ENCODE measurements at places on chromosomes 7 and 10. TPM values are rescaled to one million over a fixed set of nuclear protein-coding genes. Genes with fewer than 3 reads are reported as not detected.

DNA sequence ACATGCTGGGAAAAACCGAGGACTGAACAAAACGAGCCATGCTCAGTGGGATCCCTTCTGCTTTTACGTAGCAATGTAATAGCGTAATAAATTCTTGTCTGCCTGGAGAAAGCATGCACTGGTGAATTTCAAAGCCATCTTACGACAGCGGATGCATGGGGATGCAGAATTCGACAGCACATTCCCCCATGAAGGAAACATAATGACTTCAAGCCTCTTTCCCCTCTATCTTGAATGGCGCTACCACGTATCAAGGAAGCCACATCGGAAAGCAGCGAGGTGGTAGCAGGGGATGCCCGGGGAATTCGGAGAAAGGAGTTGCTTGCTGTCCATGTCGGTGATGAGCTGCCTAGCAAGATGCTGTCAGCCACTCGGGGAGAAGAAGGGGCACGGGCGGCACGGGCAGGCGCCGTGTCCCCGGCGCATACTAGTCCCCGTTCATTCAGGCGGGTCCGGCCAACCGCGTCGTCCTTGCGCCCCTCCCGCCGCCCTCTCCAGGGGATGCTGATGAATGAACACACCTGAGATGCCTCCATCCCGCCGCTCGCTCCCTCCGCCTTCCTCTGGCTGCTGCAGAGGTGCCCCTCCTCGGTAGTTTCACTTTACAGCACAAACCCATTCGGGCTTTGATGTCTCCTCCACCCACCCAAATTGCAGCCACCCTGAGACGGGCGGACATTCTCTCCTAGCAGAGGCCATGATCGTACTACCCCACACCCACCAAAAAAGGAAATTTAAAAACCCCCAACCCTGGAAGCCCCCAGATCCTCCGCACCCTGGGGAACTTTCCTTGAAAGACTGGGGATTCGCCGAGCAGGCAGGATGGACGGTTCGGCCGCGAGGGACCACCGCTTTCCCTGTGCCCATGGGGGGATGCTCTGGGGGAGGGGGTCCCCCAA lies 644 bp downstream of the SORBS1 start:
- H3K4me3 ChIP-seq: peak overlapping the region; percentile 77
- no peaks in the 10 kb centered on the region for H3K27me3 ChIP-seq
- no peaks in the 10 kb centered on the region for H3K4me1 ChIP-seq
- DNase-seq: peak; percentile 87
- H3K27ac ChIP-seq: peak overlapping the region; percentile 76

GRCh38 chr10:94282369-94282768 lies 80.4 kb downstream of the NOC3L start:
- DNase-seq: no peak
- no peaks in the 10 kb centered on the region for H3K4me1 ChIP-seq
- H3K27ac ChIP-seq: no peak overlapping the region
- no peak overlapping the region for H3K4me3 ChIP-seq
- H3K36me3 ChIP-seq: no peaks in the 10 kb centered on the region
- H3K27me3 ChIP-seq: no peaks in the 10 kb centered on the region

DNA sequence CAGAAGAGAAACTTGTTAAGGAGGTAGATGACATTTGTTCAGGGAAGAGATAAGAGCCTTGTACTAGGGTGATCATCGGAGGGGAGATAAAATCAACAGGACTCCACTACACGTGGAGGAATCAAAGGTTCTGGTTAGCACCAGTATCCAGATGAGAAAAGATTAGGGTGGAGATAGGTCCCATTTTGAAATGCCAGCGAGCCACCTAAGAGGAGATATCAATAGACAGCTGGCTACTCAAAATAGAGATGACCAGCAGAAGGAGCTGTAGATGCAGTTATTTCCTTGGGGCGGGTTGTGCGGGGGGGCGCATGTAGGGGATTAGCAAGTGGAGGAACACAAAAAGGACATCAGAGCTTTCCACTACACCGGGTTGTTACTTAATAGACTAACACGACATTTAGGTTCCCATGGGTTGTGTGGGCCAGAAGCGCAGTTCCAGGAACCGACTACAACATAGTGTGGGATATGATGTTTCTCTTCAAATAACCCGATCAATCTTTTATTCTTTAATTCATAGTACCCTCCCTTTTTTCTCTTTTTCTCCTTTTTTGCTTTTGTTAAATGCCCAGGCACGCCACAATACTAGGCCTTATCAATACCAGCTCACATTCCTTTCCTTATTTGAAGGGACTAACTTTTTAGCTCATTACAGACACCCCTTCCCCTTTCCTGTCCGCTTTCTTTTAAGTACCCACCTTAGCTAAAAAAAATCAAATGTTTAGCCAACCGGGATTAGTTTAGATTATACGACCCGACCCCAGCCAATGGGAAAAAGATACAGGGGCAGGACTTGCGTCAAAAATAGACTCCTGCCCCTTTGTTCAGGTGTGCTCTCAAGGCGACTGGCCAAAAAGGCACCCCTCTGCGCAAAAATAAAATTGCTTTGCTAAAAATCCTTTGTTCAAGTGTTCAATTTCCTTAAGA lies 2.0 kb upstream of the KIF11 start:
- H3K27me3 ChIP-seq: no peaks in the 10 kb centered on the region
- H3K27ac ChIP-seq: peak overlapping the region; percentile 95
- H3K4me3 ChIP-seq: peak overlapping the region; percentile 79
- peak; percentile 63 for DNase-seq

GRCh38 chr7:146136357-146136875 lies 19.8 kb downstream of the CNTNAP2 start:
- H3K36me3 ChIP-seq: no peaks in the 10 kb centered on the region
- H3K27me3 ChIP-seq: no peaks in the 10 kb centered on the region
- DNase-seq: no peak
- H3K4me3 ChIP-seq: no peak overlapping the region
- no peak overlapping the region for H3K27ac ChIP-seq

DNA sequence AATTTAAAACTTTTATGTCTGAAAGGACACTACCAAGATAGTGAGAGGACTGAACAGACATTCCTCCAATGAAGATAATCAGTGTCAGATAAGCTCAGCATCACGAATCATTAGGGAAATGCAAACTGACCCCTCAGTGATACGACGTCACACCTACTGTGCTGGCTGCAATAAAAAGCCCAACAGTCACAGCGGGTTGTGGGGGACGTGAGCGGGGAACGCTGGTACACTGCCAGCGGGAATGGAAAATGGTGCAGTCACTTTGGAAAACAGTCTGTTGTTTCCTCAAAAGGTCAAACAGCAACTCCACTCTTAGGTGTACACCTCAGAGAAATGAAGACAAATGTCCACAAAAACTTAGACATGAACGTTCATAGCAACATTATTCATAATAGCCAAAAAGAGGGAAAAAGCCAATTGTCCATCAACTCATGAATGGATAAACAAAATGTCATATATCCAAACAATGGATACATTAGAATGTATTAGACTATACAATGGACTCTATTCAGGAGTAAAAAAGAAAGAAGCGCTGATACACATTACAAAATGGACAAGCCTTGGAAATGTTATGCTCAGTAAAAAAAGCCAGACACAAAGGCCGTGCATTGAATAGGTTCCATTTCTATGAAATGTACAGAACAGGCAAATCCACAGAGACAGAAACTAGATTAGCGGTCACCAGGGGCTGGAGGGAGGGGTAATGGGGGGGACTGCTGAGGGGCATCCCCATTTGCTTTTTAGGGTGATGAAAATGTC lies 2.4 kb upstream of the ECHS1 start:
- peaks cover 4% of the 10 kb centered on the region for H3K36me3 ChIP-seq
- peaks cover 29% of the 10 kb centered on the region for H3K27me3 ChIP-seq
- H3K27ac ChIP-seq: no peak overlapping the region
- DNase-seq: no peak

DNA sequence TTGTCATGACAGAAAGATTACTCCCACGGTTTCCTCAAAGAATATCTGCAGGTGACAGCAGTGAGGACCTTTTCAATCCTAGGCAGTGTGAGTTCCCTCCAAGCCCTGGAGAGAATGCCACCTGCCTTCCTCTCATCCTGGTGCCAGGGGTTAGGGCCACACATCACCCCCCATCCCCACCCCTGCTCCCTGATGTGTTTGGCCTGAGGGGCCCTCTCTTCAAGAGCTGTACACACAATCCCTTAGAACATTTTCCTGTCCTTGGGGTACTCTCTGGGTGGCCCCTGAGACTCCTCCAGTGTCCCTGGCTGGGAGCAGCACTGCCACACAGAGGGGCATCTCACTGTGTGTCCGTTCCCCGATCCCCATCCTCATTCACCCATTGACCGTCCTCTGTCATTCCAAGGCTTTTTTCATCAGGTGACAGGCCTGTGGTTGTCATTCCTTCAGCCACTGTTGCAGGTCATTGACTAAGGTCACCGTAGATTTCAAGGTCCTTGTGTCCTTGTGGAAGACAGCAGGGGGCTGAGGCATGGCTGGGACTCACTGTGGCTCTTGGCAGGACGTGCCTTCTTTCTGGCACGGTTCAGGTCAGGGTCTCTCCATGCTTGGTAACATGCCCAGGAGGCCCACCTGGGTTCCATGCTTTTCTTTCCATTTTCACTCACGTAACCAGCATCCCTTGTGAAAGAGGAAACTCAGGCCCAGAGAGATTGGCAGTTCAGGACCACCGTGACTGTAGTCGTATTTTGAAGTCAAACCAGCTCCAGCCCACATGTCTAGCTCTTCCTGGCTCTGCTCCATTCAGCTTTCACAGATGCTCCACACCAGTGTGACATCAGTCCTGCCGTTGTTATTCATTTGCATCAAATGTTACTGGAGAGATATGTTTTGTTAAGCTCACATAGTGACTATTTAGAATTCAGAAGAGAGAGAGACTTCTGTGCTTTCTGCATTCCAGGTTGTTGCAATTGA lies 26.8 kb upstream of the BTBD16 start:
- no peak overlapping the region for H3K27ac ChIP-seq
- H3K4me3 ChIP-seq: no peak overlapping the region
- no peaks in the 10 kb centered on the region for H3K4me1 ChIP-seq
- DNase-seq: no peak
- H3K27me3 ChIP-seq: no peaks in the 10 kb centered on the region
- peaks cover 77% of the 10 kb centered on the region for H3K36me3 ChIP-seq

DNA sequence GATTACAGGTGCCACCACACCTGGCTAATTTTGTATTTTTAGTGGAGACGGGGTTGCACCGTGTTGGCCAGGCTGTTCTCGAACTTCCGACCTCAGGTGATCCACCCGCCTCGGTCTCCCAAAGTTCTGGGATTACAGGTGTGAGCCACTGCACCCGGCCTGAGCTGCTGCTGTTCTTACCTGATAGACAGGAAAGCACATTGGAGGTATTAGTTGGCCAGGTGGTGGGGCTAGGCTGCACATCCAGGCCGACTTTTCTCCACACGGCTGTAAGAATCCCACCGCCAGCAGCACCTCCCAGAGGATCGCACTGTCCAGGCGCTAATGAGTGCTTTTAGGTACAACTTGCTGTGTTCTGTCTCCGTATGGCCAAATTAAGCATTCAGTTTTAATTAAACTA lies 112.6 kb downstream of the WDR37 start:
- no peak overlapping the region for H3K27ac ChIP-seq
- H3K4me1 ChIP-seq: no peaks in the 10 kb centered on the region
- H3K36me3 ChIP-seq: no peaks in the 10 kb centered on the region
- DNase-seq: no peak

DNA sequence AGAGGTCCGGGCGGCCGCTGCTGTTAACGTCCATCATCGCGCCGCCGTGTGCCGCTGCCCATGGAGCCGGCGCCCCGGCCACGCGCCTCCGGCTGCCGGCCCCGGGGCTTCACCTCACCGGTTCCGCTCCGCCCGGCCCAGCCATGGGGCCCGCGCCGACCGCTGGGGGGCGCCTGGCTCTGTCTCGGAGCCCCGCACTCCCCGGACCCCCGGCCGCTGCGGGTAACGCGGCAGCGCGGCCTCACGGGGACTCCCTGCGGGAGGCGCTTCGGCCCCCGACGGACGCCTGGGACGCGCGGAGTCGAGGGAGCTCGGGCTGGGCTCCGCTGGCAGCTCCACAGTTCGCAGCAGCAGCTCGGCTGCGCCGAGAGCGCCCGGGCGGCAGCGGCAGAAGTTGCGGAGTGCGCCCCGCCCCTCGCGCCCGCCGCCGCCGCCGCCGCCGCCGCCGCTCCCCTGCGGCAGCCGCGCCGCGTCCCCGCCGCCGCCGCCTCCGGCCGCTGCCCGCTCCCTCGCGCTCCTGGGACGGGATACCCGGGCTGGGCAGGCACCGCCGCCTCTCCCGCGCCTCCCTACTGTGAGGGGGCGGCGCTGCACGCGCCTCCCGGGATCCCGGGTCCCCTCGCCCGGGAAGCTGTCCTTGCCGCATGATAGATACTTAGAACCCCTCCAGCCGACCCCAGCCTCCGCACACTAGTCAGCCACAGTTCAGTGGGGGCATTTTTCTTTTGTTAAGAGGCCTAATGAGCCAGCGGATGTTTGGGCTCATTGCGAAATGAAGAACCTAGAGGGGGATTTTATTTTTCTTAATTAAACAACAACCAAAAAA lies at the start of gene HTR7:
TSS of gene HTR7 (minus strand) at position 405 of the 826 bp plus-strand sequence. CDS start at position 37, 368 bp downstream.
- no peaks in the 10 kb centered on the region for H3K36me3 ChIP-seq
- H3K27me3 ChIP-seq: peaks cover 37% of the 10 kb centered on the region
- no peak within 1 kb of the TSS for H3K27ac ChIP-seq
- H3K4me1 ChIP-seq: no peaks in the 10 kb centered on the region

- no peak overlapping the region for H3K4me3 ChIP-seq
- H3K27ac ChIP-seq: no peak overlapping the region
- no peaks in the 10 kb centered on the region for H3K27me3 ChIP-seq
- no peaks in the 10 kb centered on the region for H3K36me3 ChIP-seq
- DNase-seq: peak; percentile 35
Measured at GRCh38 chr7:112462236-112462635, 12.0 kb downstream of the IFRD1 start.

GRCh38 chr7:134293002-134293740 lies 23.6 kb downstream of the SLC35B4 start:
- H3K27me3 ChIP-seq: no peaks in the 10 kb centered on the region
- H3K27ac ChIP-seq: no peak overlapping the region
- H3K36me3 ChIP-seq: no peaks in the 10 kb centered on the region
- no peaks in the 10 kb centered on the region for H3K4me1 ChIP-seq

- no peaks in the 10 kb centered on the region for H3K4me1 ChIP-seq
- peak overlapping the region; percentile 63 for H3K27ac ChIP-seq
- H3K27me3 ChIP-seq: no peaks in the 10 kb centered on the region
- H3K36me3 ChIP-seq: no peaks in the 10 kb centered on the region
- DNase-seq: no peak
- H3K4me3 ChIP-seq: no peak overlapping the region
Measured at GRCh38 chr7:147412782-147413556, 1177.6 kb upstream of the C7orf33 start.

DNA sequence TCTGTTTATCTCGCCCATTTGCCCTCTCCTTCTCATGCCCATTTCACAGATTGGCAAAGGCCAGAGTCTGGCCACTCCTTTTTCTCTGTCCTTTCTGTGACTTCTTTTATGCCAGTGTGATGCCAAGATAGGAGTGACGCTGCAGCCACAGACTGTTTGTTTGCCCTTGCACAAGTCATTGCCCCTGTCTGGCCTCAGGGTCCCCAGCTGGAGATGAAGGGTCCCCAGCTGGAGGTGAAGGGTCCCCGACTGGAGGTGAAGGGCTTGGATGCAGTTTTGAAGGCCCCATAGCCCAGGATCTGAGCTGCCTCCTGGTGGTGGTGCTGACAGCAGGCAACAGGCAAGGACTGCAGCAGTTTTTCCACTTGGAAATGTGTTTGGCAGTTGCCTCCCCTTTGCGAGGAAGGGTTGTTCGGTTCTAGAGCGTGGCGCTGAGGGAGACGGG lies 50.8 kb upstream of the SLC29A3 start:
- H3K27me3 ChIP-seq: no peaks in the 10 kb centered on the region
- no peak for DNase-seq
- H3K36me3 ChIP-seq: no peaks in the 10 kb centered on the region
- peaks cover 27% of the 10 kb centered on the region for H3K4me1 ChIP-seq
- H3K27ac ChIP-seq: no peak overlapping the region

CCDC146 gene
- total RNA-seq: 14.5 TPM

PYROXD2 gene
- 8.2 TPM for total RNA-seq

GHRHR gene
- total RNA-seq: not detected

PRLHR gene
- not detected for total RNA-seq

DLX5 gene
- total RNA-seq: not detected

GRID2IP gene
- total RNA-seq: 0.35 TPM

CPA2 gene
- not detected for total RNA-seq
